Left lung (tissue), 14 donors: ENCODE measurements at places on chromosomes 6 and 20. TPM values are rescaled to one million over a fixed set of nuclear protein-coding genes. Genes with fewer than 3 reads are reported as not detected.
A peak's percentile ranks its signal among the peaks of the same experiment; 100 is the strongest.

DNA sequence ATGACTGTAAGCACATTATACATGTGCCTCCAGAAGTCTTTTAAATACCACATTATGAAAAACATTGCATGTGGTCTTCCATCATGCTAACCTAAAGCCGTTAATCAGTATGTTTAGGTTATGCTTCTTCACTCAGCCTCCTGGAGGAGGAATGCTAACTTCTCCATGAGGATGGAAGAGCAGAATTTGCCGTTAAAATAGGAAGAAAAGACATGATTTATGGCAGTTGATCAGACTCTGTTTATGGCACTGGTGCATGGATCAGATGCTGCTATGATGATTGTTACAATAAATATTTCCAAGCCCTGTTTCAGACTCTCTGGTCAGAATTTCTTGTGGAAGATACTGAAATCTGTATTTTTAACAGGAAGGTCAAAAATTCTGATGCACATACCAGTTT is 31.7 kb downstream of the MAP3K4 start:
- no peak for DNase-seq
- H3K27ac ChIP-seq, result no peak overlapping the region
- no peak overlapping the region for H3K4me3 ChIP-seq
- H3K27me3 ChIP-seq, result no peaks in the 10 kb centered on the region

DNA sequence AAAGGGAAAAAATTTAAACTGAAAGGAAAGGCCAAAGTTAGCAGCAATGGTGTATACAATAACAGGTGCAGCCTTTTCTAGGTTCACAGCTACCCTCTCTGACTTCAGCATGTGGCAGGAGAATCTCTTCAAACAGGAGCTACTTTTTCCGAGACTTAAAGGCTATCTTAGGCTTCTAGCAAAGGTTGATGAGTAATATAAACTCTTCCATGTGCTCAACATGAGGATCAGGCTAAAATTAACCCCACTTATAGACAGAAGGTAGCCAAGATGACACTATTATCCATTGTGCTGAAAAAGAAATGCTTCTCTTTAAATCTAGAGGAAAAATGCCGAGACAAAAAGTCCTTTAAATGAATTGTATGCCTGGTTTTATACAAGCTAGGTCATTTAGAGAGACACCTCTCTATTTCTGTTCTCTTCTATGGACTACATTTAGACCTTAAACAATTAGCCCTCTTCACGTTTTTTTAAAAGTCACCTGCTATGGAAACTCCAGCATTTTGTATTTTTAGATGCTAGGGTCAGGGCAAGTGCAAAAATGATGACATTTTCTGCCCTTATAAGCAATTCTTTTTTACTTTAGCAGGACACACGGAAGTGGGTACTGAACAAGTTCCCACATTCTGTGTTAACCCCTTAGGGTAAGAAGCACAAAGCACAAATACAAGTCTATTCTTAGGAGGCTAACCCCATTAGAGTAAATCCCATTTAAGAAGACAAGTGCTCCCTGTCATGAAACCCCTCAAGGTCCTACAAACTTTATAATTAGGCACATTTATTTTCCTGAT is 216.8 kb upstream of the CITED2 start:
- DNase-seq, result no peak
- no peaks in the 10 kb centered on the region for H3K27me3 ChIP-seq
- peaks cover 20% of the 10 kb centered on the region for H3K4me1 ChIP-seq
- H3K4me3 ChIP-seq, result no peak overlapping the region
- H3K36me3 ChIP-seq, result no peaks in the 10 kb centered on the region
- H3K27ac ChIP-seq, result no peak overlapping the region

DNA sequence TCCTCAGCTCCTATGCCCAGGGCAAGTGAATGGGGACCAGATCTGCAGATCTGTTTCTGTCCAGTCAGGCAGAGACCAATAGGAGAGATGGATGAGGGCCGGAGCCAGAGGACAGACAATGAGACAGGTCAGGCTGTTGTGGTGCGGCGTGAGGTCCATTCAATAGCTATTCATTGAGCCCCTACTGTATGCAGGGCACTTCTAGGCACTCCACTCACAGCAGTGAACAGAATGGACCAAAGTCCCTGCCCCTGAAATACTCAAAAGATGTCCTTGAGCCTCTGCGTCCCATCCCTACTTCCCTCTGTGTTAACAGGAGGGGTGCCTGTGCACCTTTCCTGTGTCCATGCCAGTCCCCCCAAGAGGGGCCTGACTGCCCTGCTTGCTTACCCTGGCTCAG is 8.5 kb upstream of the TULP1 start:
- H3K27me3 ChIP-seq, result no peaks in the 10 kb centered on the region
- H3K4me1 ChIP-seq, result peaks cover 7% of the 10 kb centered on the region
- DNase-seq, result no peak
- H3K36me3 ChIP-seq, result no peaks in the 10 kb centered on the region
- no peak overlapping the region for H3K4me3 ChIP-seq

DNA sequence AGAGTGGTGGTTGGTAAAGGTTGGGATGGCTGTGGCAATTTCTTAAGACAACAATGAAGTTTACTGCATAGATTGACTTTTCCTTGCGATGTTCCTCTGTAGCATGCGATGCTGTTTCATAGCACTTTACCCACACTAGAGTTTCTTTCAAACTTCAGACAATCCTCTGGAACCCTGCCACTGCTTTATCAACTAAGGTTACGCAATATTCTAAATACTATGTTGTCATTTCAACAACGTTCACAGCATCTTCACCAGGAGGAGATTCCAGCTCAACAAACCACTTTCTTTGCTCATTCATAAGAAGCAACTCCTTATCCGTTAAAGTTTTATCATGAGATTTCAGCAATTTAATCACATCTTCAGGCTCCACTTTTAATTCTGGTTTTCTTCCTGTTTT is 161.2 kb upstream of the NRSN1 start:
- H3K4me1 ChIP-seq, result no peaks in the 10 kb centered on the region
- no peak overlapping the region for H3K4me3 ChIP-seq
- no peak for DNase-seq
- no peak overlapping the region for H3K27ac ChIP-seq
- H3K36me3 ChIP-seq, result no peaks in the 10 kb centered on the region
- no peaks in the 10 kb centered on the region for H3K27me3 ChIP-seq

DNA sequence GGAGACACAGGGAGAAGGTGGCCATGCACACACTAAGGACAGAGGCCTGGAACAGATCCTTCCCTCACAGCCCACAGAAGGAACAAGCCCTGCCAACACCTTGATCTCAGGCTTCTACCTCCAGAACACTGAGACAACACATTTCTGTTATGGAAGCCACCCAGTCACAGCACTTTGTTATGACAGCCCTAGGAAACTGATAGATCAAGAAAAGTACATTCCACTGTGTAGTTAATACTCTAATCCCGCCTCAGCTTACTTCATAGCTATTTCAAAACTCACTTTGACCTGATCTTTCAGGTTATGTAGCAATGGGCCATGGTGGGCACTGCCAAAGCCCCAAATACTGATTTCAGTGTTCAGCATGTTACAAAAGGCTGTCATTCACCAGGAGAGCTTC is 66.8 kb downstream of the CD24 start:
- no peaks in the 10 kb centered on the region for H3K36me3 ChIP-seq
- no peaks in the 10 kb centered on the region for H3K27me3 ChIP-seq
- DNase-seq, result no peak
- no peak overlapping the region for H3K4me3 ChIP-seq
- no peaks in the 10 kb centered on the region for H3K4me1 ChIP-seq

DNA sequence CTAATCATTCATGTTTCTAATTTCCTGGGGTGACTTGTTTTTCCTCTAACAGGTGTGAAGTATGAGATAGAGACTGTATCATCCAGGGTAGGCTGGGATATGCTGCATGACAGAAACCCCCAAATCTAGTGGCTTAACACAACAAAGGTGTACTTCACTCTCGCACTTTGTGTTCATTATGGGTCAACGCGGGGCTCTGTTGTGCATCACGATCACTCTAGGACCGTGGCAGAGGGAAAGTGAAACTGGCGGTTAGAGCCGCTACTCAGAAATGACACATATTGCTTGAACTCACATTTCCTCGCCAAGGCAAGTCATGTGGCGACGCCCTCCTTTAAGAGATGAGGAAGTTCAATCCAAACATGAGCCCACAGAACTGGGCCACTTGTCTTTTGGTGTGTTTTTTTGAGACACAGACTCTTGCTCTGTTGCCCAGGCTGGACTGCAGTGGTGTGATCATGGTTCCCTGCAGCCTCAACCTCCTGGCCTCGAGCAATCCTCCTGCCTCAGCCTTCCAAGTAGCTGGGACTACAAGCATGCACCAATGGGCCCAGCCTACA is 41.3 kb downstream of the PCNA start:
- peak; percentile 89 for DNase-seq
- peak overlapping the region; percentile 89 for H3K27ac ChIP-seq
- no peaks in the 10 kb centered on the region for H3K27me3 ChIP-seq
- peaks cover 15% of the 10 kb centered on the region for H3K4me1 ChIP-seq

GRCh38 chr6:44522871-44523270 is 135.4 kb downstream of the CDC5L start:
- no peak overlapping the region for H3K4me3 ChIP-seq
- H3K27me3 ChIP-seq, result peaks cover 7% of the 10 kb centered on the region
- H3K27ac ChIP-seq, result no peak overlapping the region

- no peak overlapping the region for H3K27ac ChIP-seq
- no peaks in the 10 kb centered on the region for H3K36me3 ChIP-seq
- peaks cover 5% of the 10 kb centered on the region for H3K27me3 ChIP-seq
- no peaks in the 10 kb centered on the region for H3K4me1 ChIP-seq
Measured at GRCh38 chr6:55180258-55180657, 5.9 kb downstream of the HCRTR2 start.

DNA sequence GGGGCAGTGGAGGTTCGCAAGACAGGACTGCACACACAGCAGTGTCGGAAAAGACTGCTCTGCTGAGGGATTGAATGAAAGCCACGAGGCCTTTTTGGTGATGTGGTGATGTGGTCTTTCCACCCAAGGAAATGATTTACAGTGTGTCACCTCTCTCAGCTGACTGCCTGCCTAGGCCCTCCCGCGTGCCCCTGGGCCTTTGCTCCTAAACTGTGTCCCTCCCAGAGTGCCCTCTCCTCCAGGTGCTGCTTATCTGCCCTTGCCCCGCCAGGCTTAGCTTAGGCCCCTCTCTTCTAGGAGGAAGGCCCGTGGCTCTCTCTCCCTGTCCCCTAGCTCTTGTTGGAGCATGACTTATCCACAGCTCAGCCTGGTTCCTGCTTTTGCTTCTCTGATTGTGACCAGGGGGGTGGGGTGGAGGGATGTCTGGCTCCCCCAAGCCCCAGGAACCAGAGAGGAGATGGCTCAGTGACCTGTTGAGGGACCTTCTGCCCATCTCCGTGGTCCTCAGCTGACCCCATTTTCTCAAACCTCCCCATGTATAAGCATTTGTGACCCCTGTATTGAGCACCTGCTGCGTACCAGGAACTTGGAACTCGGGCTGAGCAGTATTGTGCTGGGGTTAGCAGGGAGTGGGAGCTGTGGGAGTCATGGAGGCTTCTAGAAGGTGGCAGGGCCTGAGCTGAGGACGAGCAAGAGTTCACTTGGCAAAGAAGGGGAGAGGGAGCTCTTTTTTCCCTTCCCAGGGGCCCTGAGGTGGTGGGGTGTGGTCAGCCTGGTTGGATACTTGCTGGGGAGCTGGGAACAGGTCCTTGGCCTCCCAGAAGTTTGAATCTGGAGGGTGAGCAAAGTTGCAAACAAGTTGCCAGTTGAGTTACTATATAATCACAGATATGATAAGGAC is 2.2 kb downstream of the SRC start:
- peaks cover 49% of the 10 kb centered on the region for H3K4me1 ChIP-seq
- peak overlapping the region; percentile 1 for H3K4me3 ChIP-seq
- H3K36me3 ChIP-seq, result no peaks in the 10 kb centered on the region
- no peaks in the 10 kb centered on the region for H3K27me3 ChIP-seq
- DNase-seq, result peak; percentile 41
- no peak overlapping the region for H3K27ac ChIP-seq

DNA sequence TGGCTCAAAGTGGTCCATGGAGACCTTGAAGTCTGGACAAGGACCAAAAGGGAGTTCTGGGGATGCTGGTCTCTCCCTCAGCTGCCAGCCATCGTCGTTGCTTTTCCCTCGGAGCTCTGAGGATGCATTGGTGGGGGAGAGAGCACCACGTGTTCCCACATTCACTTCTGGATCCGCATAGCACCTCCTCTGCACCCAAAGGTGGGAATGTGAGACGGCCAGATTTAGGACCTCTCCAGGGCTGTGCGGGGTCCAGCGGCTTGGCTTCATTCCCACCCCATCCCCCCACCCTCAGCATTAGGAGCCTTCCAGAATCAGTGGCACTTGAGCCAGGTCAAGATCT is 1.1 kb downstream of the EPB41L1 start:
- peaks cover 20% of the 10 kb centered on the region for H3K4me1 ChIP-seq
- peaks cover 30% of the 10 kb centered on the region for H3K27me3 ChIP-seq
- DNase-seq, result no peak
- no peak overlapping the region for H3K27ac ChIP-seq
- no peak overlapping the region for H3K4me3 ChIP-seq
- no peaks in the 10 kb centered on the region for H3K36me3 ChIP-seq

The TMEM181 gene
- 30.6 TPM for polyA plus RNA-seq

The CDC25B gene
- 51.5 TPM for polyA plus RNA-seq

The GHRH gene
- not detected for polyA plus RNA-seq

The KCNQ5 gene
- polyA plus RNA-seq, result 3.0 TPM

The TSHZ2 gene
- polyA plus RNA-seq, result 20.7 TPM

The UBE2V1 gene
- polyA plus RNA-seq, result 148 TPM

The MOCS3 gene
- 3.4 TPM for polyA plus RNA-seq

The HLA-DRA gene
- 45.0 TPM for polyA plus RNA-seq

The PRKN gene
- 2.6 TPM for polyA plus RNA-seq

The ARHGAP40 gene
- polyA plus RNA-seq, result 0.13 TPM

The SNAP25 gene
- polyA plus RNA-seq, result 11.7 TPM

The BANF2 gene
- not detected for polyA plus RNA-seq
